Mucosa of descending colon (tissue), 3 donors: ENCODE measurements at places on chromosomes 6 and 20.

- no peak for DNase-seq
Measured at GRCh38 chr6:72206606-72207005, 320.3 kb downstream of the RIMS1 start.

DNA sequence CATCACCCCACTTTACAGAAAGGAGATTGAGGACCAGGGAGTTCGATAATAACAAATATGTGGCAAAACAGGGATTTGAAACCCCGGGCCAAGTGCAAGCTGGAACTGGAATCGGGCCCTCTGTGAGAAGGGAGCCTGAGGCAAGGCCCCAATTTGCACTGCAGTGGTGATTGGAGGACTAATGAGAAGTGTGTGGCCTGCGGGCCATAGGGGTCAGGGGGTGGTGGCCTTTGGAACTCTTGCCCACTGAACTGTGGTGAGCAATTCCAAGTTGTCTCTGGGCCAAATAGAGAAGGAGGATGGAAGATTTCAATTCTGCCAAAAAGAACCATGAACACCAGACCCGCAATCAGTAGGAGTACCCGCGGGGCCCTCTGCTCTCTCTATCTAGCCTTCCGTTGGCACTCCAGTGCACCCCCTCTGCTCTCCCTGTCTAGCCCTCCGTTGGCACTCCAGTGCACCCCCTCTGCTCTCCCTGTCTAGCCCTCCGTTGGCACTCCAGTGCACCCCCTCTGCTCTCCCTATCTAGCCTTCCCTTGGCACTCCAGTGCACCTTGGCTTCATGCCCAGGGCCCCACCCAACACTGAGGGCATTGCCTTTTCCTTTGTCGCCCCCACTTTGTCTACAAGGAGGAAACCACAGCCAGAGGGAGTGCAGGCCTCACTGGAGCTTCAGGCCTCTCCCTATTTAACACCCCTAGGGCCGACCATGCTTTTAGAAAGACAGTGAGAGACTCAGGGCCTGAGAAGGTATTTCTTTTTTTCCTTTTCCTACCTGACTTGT lies 6.0 kb upstream of the PTPRA start:
- no peak for DNase-seq

GRCh38 chr6:12590901-12591300 lies 125.7 kb upstream of the PHACTR1 start:
- no peak for DNase-seq

DNA sequence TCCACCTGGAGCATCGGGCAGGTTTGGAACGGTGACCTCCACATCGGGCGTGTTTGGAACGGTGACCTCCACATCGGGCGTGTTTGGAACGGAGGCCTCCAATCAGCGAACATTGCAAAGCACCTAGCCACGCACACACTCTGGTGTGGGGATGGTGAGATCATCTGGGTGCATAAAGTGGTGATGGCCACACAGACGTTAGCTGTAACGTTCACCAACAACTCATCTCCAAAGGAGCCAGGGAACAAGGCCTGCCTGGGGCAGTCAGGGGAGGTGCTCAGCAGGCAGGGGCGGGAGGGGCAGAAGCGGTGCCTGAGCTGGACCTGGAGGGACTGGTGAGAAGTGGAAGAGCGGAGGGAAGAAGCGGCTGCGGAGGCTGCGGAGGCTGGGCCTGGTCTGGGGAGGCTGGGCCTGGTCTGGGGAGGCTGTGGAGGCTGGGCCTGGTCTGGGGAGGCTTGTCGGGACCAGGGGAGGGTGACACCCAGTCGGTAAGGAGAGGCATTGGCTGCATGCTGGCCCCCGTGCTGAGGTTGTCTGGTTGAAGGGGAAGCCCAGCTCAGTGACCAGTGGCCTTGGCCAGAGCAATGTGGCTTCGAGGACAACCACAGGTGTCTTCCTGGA lies 89.9 kb downstream of the PSMB1 start:
- no peak for DNase-seq

GRCh38 chr6:109308018-109308492 lies 74.2 kb downstream of the CD164 start:
- DNase-seq = peak; percentile 74

DNA sequence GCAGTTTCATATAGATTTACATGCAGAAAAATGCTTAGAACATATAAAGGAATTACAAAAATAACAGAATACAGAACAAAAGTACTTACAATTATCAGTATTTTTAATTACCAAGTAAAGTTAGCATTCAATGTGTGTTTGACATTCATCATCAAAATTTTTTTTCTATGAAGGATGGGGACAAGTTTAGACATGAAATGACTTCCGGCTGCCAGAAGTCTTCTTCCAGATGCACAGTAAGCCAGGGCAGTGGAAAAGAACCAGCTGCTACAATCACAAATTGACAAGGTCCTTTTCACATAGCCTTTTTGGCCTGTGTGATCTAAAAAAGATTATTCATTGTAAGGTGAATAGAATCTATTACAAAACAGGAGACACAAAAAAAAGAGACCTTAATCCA lies 73.8 kb downstream of the HUS1B start:
- no peak for DNase-seq

GRCh38 chr20:20859510-20859909 lies 147.1 kb upstream of the RALGAPA2 start:
- DNase-seq = no peak

GRCh38 chr20:24768713-24769601 lies 180.1 kb upstream of the CST7 start:
- DNase-seq = no peak

- DNase-seq = no peak
Measured at GRCh38 chr6:38057994-38058393, 238.5 kb downstream of the ZFAND3 start.

DNA sequence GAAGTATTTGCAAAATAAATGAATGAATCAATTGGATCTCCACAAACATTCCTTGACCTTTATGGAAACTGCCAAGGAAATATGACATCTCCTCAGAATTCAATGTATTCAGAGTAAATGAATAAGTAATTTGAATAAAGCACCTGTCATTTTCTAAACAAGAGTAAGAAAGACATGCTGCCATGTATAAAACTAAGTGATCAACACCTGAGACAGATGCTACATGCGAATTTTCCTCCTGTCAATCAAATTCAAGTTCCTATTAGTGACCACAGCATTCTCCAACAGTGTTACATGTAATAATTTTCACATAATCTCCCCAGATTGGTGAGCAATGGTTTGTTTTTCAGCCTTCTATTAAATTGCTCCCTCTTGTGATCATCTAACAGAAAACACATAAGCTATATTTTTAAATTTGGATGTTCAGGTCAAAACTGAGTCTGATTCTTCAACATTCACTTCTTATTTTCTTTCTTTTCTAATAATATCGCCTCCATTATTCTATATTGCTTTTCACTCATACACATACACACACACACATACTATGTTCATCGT lies 163.2 kb upstream of the RNF217 start:
- DNase-seq = no peak
